ENCODE measurements at places on chromosomes 5 and 9. TPM values are rescaled to one million over a fixed set of nuclear protein-coding genes. Genes with fewer than 3 reads are reported as not detected.

DNA sequence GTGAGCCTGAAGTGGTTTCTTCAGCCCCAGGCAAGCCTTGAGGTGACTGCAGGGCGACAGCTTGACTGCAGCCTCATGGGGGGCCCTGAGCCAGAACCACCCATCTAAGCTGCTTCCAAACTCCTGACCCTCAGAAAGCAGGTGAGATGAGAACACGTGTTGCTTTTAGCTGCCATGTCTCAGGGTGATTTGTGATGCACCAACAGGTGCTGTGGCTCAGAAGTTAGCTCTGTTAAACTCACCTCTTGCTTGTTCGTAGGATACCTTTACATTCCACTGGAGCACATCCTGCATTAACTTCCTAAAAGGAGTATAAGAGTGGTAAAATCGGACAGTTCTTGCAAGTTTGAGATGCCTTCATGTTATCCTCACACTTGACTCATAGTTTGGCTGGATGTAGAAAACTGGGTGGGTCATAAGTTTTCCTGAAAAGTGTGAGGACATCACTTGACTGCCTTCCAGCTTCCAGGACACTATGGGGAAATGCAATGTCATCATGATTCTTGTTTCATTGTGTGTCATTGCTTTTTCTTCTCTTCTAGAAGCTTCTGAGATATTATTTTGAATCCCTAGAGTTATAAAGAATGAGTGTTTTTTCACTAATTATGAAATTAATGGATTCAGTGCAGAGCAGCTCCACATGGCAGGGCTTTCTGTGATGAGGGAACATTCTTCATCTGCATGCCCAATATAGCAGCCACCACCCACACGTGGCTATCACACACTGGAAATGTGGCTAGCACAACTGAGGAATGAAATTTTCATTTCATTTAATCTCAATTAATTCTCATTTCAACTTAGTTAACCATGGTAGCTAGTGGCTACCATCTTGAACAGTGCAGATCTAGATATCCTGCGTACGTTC, 92.3 kb downstream of the HSD17B3 start:
- H3K36me3 ChIP-seq = no peaks in the 10 kb centered on the region
- DNase-seq = no peak
- no peak overlapping the region for H3K4me3 ChIP-seq
- no peaks in the 10 kb centered on the region for H3K27me3 ChIP-seq
- H3K27ac ChIP-seq = no peak overlapping the region

DNA sequence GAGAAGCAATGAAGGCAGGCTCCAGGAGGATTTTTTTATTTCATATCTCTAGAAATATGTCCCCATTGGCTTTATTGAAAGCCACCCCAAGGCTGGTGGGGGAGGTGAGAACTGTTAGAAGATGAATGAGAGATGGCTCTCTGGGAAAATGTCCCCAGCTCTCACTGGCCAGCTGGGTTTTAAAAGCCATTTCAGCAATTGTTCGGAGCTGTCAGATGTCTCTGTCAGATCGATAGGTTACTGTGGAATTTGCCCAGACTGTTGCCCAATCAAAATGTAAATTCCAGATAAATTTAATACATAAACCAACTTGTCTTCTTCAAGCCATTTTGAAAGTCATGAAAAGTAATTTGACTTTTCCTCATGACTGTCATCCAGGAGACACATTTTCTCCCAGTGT, 67.0 kb upstream of the BRINP1 start:
- H3K27ac ChIP-seq = no peak overlapping the region
- H3K4me1 ChIP-seq = no peaks in the 10 kb centered on the region
- no peaks in the 10 kb centered on the region for H3K27me3 ChIP-seq

DNA sequence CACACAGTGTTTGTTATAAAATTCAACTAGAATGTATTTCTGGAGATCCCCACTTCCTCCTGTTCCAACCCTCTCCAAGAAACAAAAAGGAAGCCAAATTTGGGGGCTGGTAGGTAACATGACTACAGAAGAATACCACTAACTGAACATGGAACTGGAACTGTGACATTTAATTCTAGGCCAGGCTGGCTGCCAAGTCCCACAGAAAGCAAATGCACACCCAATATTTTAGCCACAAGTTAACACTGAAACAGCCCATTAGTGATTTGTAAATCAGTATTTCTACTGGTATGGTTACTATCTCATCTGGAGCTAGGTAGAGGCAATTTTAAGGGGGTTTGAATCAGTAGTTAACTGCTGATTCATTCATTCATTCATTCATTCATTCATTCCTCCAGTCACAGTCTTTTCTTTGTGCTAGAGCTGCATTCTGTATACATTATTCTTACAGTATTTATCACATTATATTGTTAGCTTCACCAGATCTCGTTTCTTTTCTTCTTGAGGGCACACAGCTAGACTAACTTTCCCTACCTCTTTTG, 131.7 kb upstream of the GDNF start:
- H3K27me3 ChIP-seq = no peaks in the 10 kb centered on the region
- no peaks in the 10 kb centered on the region for H3K36me3 ChIP-seq
- no peak overlapping the region for H3K27ac ChIP-seq
- no peak overlapping the region for H3K4me3 ChIP-seq

- no peak overlapping the region for H3K4me3 ChIP-seq
- H3K4me1 ChIP-seq = peaks cover 12% of the 10 kb centered on the region
- peaks cover 22% of the 10 kb centered on the region for H3K36me3 ChIP-seq
Measured at GRCh38 chr5:1792842-1793266, 6.8 kb downstream of the MRPL36 start.

The ZNF484 gene
- total RNA-seq = 9.9 TPM

GRCh38 chr5:71778678-71779276, 59.7 kb downstream of the CARTPT start:
- H3K4me1 ChIP-seq = peaks cover 17% of the 10 kb centered on the region
- no peaks in the 10 kb centered on the region for H3K36me3 ChIP-seq
- DNase-seq = no peak
- no peaks in the 10 kb centered on the region for H3K27me3 ChIP-seq

The ADRB2 gene
- 4.6 TPM for total RNA-seq

DNA sequence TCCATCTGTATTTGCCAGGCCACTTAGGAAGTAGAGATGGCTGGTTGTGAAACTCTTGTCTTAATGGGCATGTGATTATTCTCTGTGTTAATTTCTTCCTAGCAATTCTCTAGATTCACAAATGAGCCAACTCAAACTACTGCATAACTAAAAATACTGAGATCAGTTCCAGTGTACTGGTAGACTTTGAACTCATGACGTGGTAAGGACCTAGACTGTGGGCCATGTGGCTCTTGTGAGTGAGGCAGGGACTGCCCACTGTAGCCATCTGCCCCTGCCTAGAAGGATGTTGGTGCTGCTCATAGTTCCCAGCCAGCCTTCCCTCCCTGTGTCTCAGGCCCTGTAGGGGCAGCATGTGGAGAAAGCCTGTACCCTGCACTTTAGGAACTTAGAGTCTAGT, 47.4 kb downstream of the CYSTM1 start:
- H3K36me3 ChIP-seq = no peaks in the 10 kb centered on the region
- peaks cover 52% of the 10 kb centered on the region for H3K4me1 ChIP-seq
- DNase-seq = no peak
- no peak overlapping the region for H3K27ac ChIP-seq
- H3K27me3 ChIP-seq = no peaks in the 10 kb centered on the region

GRCh38 chr5:74648835-74649293, 8.3 kb upstream of the ENC1 start:
- H3K27ac ChIP-seq = no peak overlapping the region
- H3K4me3 ChIP-seq = no peak overlapping the region
- H3K4me1 ChIP-seq = peaks cover 9% of the 10 kb centered on the region
- H3K36me3 ChIP-seq = no peaks in the 10 kb centered on the region

The BICD2 gene
- 72.5 TPM for total RNA-seq

The CRB2 gene
- total RNA-seq = 0.06 TPM

- H3K4me3 ChIP-seq = no peak overlapping the region
- no peak for DNase-seq
- H3K27ac ChIP-seq = peak overlapping the region; percentile 71
- peaks cover 11% of the 10 kb centered on the region for H3K36me3 ChIP-seq
Measured at GRCh38 chr5:172436879-172437369, 17.4 kb downstream of the SH3PXD2B start.

DNA sequence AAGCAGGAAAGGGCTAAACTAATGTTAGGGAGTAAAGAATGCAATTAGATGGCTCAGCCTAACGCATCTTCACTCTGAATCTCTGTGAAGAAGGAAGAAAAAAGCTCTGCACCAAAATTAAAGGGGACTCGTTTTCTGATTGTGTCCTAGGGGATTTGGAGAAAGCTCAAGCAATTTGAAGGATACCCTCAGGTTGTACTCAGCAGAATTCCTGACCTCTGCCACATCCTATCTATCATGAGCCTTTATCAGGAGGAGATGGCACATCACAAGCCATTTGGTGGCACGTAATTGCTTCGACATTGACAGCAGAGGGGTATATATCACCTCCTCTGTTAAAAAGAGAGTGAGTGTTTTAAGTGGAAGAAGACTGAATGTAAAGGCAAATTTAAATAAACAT, 32.2 kb upstream of the EBF1 start:
- H3K27ac ChIP-seq = no peak overlapping the region
- H3K4me1 ChIP-seq = peaks cover 10% of the 10 kb centered on the region
- H3K27me3 ChIP-seq = peaks cover 6% of the 10 kb centered on the region

DNA sequence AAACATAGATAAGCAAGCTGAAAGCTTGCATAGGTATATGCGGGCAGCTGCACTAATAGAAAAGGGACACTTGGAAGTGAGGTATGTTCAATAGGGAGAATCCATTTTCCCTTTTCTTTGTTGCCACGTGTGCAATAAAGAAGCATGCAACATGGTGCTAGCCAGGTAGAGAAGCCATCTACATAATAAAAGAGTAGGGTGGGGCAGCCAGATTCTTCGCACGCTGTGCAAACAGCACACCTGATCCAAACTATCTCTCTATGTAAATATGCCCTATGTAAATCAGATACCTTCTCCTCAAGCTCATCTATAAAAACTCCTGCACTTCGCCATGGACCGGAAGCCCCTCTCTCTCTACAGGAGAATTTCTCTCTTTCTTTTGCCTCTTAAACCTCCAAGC, 91.9 kb upstream of the C9orf72 start:
- DNase-seq = no peak
- H3K4me3 ChIP-seq = no peak overlapping the region

The PFN3 gene
- not detected for total RNA-seq

The SYK gene
- total RNA-seq = 7.0 TPM

GRCh38 chr9:33273266-33273971, 8.6 kb downstream of the CHMP5 start:
- H3K27ac ChIP-seq = no peak overlapping the region
- no peaks in the 10 kb centered on the region for H3K27me3 ChIP-seq
- H3K4me3 ChIP-seq = no peak overlapping the region

DNA sequence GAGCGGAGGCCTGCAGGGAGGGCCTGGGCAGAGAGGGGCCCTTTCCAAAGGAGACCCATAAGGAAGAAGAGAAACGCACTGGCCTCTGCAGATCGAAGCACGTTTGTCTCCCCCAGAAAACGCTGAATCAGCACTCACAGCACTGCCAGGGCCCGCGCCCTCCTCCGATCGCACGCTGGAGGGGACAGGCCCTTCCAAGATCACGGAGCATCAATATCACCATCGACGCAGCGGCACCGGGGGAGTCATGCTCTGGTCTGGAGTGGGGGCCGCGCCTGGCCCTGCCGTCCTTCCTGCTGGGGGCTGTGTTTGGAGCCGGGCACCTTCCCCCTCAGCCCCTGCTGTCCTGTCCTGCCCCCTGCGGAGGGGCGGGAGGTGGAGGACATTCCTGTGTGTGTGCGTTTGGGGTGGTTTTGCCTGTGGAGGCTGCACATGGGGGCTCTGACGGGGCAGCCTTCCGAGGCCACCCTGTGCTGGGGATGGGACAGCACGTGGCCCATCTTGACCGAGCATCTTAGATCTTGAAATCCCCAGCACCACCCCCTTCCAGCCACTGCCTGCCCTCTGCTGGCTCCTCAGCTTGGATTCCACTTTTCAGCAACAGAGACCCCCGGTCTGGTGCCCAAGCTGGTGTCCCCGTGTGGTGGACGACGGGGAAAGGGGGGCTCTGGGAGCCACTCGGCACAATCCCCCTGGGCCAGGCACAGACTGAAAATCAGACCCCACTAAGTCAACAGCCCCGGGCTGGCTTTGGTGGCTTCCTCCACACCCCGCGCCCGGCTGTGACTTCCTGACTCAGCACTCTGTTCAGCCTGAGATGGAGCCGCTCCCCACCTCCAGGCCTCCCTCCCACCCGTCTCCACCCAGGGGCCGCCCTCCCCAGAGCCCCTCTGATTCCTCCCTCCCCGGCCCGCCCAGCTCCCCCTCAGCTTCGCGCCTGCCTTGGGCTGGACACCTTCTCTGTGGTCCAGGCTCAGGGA, 8.3 kb downstream of the TMEM250 start:
- H3K27me3 ChIP-seq = no peaks in the 10 kb centered on the region
- H3K27ac ChIP-seq = peak overlapping the region; percentile 88
- H3K4me3 ChIP-seq = peak overlapping the region; percentile 39
- peaks cover 5% of the 10 kb centered on the region for H3K36me3 ChIP-seq
- DNase-seq = no peak

The QRFP gene
- not detected for total RNA-seq

DNA sequence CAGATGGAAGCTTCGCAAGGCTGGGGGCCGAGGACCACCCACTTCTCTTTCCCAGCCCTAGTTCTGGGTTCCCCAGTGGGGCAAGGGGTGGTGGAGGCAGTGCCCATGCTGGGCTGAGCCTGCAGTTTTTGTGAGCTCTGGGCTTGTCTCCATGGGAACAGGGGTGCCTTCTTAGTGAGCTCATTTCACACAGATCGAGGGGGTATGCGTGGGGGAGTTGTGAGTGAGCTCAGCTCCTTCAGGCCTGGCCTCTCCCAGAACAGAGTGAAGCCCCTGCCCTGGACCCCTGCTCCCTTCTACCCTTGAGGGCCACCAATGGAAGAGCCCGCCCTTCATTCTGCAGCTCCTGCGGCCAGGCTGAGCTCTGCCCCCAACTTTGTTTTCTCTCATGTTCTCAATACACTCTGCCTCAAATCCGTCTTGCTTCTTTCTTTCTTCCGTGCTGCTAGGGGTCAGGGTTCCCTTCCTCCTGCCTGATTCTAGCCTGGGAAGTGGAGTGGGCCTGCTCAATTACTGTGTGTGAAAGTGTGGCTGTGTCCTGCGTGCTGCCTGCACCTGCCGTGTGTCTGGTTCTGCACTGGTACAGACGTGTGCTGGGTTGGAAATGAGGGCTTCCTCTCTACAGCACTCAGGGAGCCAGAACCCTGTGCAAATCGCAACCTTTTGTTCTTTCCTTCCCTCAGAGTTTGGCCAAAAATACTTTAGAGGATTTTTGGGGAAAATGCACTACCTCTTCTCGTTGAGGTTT, 9.0 kb upstream of the MYOZ3 start:
- H3K4me3 ChIP-seq = no peak overlapping the region
- H3K36me3 ChIP-seq = peaks cover 33% of the 10 kb centered on the region
- no peaks in the 10 kb centered on the region for H3K27me3 ChIP-seq
- H3K4me1 ChIP-seq = peaks cover 68% of the 10 kb centered on the region

- no peaks in the 10 kb centered on the region for H3K27me3 ChIP-seq
- H3K27ac ChIP-seq = no peak overlapping the region
- H3K4me1 ChIP-seq = no peaks in the 10 kb centered on the region
- no peak for DNase-seq
- no peak overlapping the region for H3K4me3 ChIP-seq
- no peaks in the 10 kb centered on the region for H3K36me3 ChIP-seq
Measured at GRCh38 chr5:69432412-69433206, 17.7 kb downstream of the MARVELD2 start.

All from esophagus muscularis mucosa (tissue), 4 donors.